Hematopoietic multipotent progenitor cell (in vitro differentiated cells): ENCODE measurements at places on chromosomes 6 and 20.

GRCh38 chr6:110468731-110469130 is 7.7 kb downstream of the SLC22A16 start:
- no peak for DNase-seq

- DNase-seq, result peak; percentile 80
Measured at GRCh38 chr6:137698636-137699030, 168.4 kb upstream of the TNFAIP3 start.

GRCh38 chr6:17022604-17023003 is 79.2 kb upstream of the STMND1 start:
- no peak for DNase-seq

DNA sequence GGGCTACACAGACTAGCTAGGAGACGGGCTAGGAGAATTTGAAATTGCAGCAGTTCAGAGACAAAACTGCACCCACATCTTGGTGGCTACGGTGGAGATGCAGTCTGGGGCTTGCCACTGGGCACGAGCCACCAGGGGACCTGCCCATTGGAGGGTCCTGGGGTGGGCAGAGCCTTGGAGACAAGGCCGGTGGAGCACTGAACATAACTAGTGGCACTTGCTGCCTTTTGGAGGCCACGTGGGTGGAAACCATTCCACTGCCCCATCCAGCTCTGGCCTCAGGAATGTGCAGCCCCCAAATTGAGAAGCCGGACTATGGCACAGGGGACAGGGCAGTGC is 113.4 kb downstream of the NFATC2 start:
- DNase-seq, result no peak

DNA sequence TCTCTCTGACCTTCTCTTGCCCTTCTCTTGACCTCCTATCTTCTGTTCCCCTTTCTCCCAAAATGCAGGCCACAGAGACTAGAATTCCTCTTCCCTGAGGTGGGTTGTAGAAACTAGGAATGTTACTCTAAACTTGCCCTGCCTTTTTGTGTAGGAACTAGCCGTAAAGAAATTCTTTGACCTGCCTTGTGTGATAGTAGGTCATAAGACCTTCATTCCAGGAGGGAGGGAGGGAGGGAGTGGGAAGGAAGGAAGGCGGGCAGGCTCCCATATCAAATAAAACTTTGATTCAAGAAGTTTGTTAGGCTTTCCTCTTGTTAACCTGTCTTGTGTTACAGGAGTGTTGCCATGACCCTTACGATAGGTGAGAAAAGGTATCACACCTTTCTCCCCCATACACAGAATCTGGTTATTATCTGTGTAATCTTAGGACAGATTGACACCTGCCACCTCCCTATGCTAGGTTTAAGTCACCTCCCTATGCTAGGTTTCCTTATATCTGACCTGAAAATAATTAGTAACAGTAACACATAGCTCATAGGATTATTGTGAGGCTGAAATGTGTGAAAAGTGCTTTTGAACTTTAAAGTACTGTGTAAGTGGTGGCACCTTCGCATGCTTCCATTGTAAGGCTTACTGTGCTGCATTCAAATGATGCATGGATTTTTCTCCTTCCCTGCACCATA is 32.6 kb upstream of the FUCA2 start:
- DNase-seq, result no peak

- DNase-seq, result no peak
Measured at GRCh38 chr6:161547617-161548016, 273.8 kb upstream of the AGPAT4 start.

GRCh38 chr6:43984442-43985321 is 142.6 kb downstream of the MRPL14 start:
- DNase-seq, result no peak

GRCh38 chr6:166802401-166802800 is 153.9 kb downstream of the RNASET2 start:
- DNase-seq, result no peak

DNA sequence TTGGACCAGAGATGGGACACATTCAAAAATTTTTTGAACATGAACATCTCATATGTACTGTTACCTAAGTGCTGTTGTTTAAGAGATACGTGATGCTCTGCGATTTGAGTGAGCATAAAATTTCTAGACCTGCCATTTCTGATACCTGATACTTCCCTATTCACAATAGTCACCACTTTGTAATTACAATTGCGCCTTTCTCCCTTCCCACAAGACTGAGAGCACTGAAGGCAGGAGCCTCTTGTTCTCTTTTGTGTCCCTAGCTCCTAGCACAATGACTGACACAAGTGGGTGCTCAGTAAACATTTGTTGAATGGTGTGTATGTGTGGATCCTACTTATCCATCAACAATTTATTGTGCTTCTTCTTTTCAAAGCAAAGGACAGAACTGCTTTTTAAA is 92.8 kb upstream of the TMEM30A start:
- DNase-seq, result no peak

- no peak for DNase-seq
Measured at GRCh38 chr20:51014797-51015722, 7.8 kb downstream of the KCNG1 start.

- DNase-seq, result no peak
Measured at GRCh38 chr20:62238569-62239277, 402 bp downstream of the OSBPL2 start.

DNA sequence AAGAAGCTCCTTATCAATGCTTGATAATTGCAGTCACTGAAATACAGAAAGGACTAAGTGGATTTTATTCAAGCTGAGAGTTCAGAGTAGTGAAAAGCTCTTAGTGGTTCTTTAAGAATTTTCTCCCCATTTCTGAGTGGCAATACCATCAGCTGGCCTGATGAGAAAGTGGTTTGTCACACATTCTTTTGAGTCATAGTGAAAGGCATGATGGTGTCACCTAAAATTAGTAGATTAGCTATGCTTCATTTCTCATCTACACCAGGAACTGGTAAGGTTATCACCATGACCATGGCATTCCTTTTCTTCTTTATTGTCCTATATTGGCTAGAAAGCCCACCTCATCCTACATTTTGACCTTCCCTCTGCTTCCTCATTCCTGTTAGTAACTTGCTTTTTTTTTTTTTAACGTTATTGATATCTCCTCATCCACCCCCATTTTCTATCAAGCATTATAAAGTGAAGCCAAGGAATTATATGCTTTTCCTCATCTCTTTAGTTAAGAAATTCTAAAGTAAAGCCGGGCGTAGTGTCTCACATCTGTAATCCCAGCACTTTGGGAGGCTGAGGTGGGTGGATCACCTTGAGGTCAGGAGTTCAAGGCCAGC is 67.4 kb upstream of the LOC128125822 start:
- DNase-seq, result no peak

GRCh38 chr6:45712786-45713185 is 302.9 kb downstream of the CLIC5 start:
- DNase-seq, result no peak

- no peak for DNase-seq
Measured at GRCh38 chr20:57620274-57620990, at the start of gene ZBP1. Gene ZBP1 (minus strand): TSS chr20:57620426. CDS start chr20:57620295, 131 bp downstream.

- no peak for DNase-seq
Measured at GRCh38 chr6:84251891-84252539, 24.6 kb upstream of the CEP162 start.

- no peak for DNase-seq
Measured at GRCh38 chr6:148998704-148999103, 251.9 kb downstream of the UST start.

DNA sequence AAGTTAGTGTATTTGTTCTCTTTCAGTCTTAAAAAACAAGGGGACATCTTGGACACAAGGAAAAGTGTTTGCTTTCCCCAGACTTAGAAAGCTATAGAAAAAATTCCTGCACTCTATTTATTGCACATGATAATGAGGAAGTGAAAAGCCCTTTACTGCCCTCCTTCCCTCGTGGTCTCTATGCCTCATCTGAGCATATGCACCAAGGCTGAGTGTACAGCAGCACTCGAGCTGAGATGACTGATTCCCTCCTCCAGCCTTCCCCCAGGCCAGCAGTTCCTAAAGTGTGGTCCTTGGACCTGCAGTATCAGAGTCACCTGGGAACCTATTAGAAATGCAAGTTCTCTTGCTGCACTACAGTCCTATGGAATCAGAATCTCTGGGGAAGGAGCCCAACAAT is 14.3 kb upstream of the LAMP5 start:
- no peak for DNase-seq

DNA sequence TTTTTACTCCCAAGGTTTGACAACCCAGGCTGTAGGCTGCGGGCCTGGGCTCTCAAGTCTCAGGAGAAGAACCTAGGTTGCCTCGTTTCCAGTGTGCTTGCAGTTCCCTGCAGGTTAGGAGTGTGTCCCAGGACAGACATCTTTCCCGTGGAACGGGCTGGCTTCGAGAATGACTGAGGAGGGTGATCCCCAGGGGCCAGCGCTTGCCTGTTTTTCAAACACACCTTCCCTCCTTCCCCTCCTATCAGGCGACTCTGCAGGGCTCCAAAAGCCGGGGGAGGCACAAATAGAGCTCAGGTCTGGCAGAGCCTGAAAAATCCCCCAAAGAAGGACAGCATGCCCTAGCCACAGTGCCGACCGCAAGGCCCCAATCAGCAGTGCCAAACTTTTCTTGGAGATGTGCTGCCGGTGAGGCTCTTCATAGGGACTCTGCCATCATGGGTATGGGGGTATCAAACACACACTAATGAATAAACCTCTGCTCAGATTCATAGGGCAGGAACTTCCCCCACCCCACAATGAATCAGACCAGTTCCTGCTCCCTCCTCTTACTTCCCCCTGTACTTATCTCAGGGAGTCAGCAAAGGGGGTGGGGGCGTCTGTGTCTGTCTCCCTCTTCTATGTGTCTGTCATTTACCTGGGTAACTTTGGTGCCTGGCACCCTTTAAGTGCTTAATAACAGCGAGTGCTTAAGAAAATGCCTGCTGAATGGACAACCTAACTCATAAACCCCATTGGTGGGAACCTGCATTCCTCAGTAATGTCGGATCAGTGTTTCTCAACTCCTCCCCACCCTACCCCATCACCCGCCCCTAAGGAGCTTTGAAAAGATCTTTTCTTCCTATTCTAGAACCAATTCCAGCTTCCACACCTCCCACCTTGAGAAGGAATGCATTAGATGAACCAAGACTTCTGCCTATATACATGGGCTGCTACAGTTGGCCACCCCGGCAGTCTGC is 1.6 kb downstream of the KCNG1 start:
- DNase-seq, result peak; percentile 11

DNA sequence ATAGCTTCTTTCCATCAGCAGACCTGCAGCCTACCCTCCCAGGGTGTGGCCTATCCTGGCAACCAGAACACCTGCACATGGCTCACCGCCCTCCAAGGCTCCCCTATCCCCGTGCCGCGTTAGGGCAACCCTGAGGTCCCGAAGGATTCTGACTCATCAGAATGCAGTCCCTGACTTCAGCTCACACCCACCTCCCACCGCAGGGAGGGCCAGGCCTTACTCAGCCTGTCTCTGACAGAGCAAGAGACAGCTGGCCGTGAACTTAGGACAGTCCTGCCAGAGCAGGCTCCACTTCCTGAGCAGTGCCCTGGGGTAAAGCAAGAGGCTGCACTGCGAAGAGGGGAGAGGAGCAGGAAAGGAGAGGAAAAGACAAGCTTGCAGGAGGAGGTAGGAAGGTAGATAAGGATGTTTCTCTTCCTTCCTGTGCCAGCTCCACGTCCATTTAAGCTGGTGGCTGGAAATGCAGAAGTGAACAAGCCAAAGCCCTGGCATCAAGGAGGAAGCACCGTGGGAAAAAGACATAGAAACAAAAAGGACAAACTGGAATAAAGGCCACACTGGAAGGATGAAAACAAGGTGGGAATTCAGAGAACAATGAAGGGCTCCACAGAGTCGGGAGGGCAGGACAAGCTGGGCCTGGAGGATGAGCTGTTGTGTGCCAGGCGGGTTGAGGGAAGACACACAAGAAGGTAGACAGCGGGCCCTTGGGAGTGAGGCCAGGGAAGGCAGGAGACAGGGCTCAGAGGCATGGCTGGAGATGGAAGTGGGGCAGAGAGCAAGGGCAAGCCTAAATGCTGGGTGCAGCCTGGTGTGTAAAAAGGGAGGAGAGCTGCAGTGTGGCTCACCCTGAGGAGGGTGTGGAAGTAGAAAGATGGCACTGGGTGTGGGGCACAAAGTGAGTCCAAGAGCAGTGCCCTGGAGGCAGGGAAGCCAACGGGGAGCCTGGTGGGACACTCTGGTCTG is 102.7 kb downstream of the SLC23A2 start:
- no peak for DNase-seq

DNA sequence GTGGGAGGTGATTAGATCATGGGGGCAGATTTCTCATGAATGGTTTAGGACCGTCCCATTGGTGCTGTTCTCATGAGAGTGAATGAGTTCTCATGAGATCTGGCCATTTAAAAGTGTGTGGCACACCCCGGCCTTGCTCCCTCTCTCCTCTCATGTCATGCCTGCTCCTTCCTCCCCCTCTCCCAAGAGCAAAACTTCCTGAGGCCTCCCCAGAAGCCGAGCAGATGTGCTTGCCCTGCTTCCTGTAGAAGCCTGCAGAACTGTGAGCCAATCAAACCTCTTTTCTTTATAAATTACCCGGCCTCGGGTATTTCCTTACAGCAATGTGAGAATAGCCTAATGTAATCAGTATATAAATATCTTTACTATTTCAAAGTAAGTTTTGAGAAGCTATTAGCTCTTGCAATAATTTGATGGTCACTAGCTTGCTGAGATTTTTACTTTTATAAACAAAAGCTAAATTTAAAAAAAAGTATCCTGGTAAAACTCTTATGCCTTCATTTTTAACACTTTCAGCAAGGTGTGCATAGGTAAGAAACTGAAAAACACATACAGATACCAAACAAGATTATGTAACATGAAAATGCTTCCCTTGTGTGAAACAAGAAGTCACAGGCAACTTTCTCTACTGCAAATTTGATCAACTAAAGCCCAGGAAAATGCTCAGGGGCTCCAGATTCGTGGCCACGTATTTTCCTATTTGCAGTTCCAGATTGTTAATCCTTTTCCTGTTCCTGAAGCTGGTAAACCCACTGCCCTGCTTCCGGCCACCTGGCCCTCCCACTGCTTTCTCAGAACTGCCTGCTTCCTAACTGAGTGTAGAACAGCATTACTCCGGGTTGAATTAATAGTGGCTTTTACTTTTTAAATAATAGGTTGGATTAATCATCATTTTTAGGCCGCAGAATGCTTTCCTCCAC is 395.1 kb upstream of the CNR1 start:
- DNase-seq, result no peak

DNA sequence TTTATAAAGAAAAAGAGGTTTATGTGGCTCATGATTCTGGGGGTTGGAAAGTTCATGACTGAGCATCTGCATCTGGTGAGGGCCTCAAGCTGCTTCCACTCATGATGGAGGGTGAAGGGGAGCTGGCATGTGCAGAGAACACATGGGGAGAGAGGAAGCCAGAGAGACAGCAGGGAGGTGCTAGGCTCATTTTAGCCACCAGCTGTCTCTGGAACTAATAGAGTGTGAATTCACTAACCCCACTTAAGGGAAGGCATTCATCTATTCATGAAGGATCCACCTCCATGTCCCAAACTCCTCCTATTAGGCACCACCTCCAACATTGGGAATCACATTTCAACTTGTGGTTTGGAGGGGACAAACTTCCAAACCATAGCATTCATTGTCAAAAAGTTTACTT is 137.3 kb upstream of the PMEPA1 start:
- no peak for DNase-seq

GRCh38 chr20:12201289-12201991 is 283.7 kb downstream of the BTBD3 start:
- no peak for DNase-seq

DNA sequence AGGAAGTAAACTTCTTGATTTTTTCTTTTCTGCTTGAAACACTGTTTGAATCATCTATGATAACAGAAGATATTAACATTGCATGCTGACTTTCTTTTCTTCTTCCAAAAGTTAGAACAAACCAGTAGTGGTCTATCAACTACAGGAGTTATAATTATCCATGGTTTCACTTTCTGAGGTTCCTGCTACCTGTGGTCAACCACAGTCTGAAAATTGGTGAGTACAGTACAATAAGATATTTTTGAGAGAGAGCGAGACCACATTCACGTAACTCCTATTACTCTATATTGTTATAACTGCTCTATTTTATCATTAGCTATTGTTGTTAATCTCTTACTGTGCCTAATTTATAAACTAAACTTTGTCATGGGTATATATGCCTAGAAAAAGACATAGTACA is 86.1 kb downstream of the MAP7 start:
- no peak for DNase-seq
